ENCODE measurements at places on chromosomes 7 and 10. TPM values are rescaled to one million over a fixed set of nuclear protein-coding genes. Genes with fewer than 3 reads are reported as not detected.

- no peak for DNase-seq
These were observed 61.9 kb upstream of the PDLIM1 start for GRCh38 chr10:95352684-95353083.

The CARD11 gene
- polyA plus RNA-seq: 1.00 TPM

DNA sequence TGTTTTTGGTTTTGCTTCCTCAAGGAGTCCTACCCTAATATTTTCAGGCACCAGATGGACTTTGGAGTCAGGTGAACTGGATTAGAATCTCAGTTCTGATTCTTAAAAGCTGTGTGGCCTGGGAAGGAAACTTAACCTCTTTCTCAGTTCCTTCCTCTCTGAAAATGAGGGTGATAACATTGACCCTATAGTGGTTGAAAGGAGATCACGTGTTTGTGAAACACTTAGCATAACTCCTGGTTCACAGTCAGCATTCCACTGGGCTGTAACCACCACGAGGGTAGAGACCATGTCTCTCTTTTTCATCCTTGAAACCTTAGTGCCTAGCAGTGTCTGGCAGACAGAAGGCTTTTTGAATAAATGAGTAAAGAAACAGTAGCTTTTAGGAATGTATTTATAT lies 16.7 kb downstream of the LSMEM1 start:
- no peak for DNase-seq

GRCh38 chr10:51007781-51008180 lies 66.5 kb upstream of the PRKG1 start:
- DNase-seq: no peak

- no peak for DNase-seq
These were observed 5.5 kb downstream of the FXYD4 start for GRCh38 chr10:43376828-43377423.

DNA sequence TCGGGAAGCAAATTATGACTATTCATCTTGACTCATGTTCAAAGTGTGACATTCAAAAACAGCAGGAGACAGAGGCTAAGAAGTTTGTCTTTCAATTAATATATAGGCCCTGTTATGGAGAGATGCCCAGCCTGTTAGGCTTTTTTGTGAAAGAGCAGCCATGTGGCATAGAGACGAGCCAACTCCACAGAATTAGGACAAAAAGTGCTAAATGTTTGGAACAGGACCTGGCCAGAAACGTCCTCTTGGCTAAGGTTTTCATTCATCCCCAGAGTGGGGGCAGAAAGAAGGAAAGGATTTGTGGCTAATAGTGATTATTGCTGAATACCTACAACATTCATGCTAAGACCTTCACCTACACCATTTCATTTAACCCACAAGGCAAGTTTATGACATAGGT lies 324.7 kb upstream of the NPVF start:
- no peak for DNase-seq

DNA sequence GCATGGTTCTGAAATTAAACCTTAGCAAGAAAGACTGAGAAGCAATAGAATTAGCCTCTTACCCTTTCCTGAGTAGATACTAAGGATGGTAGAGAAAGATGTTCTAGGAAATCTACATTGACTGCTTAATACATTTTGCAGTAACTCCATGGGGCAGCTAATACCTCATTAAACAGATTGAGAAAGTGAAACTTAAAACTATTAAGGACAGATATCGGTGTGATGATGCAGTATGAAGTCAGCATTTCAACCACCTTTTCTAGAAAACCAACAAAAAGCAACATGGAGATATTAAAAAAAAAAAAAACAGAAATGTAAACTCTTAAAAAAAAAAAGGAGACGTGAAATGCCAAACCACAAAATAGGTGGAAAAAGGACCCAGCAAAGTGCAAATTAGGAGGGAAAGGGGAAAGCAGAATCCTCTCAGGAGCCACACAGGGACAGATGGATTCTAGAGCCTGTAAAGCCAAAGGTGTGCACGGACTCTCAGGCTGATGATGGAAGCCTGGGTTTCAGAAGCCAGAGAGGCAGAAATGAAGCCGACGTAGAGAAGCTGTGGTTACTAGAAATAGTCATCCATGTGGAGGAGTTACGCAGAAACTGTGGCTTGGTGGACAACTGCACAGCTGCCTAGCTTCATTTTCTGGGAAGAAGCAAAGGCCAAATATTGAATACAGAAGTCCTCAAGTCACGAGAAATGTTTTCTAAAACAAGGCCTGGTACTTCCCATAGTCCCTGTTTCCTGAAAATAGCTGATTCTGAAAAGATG lies 38.1 kb upstream of the GPR141 start:
- DNase-seq: no peak

The NPFFR1 gene
- 0.20 TPM for polyA plus RNA-seq

- no peak for DNase-seq
These were observed 209.3 kb downstream of the SDK1 start for GRCh38 chr7:3510101-3511020.

The STAG3 gene
- 13.9 TPM for polyA plus RNA-seq

The TAS2R5 gene
- 2.3 TPM for polyA plus RNA-seq

GRCh38 chr10:18713077-18713476 lies 53.8 kb downstream of the ARL5B start:
- no peak for DNase-seq

DNA sequence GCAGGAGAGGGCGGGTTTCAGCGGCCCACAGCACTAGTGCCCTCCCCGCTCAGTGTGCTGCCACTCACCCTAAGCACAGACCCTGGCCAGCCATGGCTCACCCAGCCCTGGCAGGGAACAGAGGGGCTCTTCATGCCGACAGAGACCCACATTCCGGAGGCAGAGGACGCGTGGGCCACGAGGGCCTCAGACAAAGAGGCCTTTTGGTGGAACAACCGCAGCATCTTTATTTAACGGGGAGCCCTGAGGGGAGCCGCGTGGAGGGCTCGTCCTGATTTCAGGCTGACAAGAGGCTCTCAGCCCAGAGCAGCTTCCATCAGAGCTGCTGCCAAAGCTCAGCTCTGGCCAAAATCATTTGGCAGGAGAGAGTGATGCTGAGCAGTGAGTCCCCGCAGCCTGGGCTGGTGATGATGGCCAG lies 127.8 kb downstream of the SH3PXD2A start:
- DNase-seq: no peak

- DNase-seq: no peak
These were observed 43.5 kb upstream of the FXYD4 start for GRCh38 chr10:43327986-43328385.

- no peak for DNase-seq
These were observed 10.4 kb upstream of the ITGB8 start for GRCh38 chr7:20320322-20320721.
